ENCODE measurements at places on chromosomes 11 and 22.

DNA sequence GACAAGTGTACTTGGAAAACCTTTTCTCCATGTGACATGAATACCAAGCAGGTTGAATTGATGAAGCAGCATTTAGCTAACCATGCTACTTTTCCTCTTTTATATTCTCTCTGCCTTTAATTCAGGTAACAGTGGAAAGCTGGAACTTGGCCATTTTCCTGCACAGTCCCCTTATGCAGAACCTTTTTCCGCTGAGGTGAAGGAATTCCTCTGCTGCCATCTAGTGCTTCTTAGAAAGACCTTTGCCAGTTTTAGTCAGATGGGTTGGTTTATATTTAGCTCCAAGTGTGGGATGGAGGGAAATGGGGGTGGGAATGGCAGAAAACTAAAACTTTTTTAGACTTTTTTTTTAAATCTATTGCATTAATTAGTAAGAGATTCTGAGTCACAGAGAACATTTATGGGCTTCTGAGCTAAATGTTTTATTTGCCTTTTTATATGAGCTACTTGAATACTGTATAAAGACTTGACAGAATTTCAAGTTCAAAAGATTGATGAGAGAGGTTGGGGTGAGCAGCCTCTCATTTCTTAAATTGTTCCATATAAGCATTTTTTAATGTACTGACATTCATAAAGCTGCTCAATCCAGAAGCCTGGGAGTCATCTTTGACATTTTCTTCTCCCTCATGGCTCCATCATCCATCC is 153.9 kb upstream of the ZC3H12C start:
- peak; percentile 50 for DNase-seq

DNA sequence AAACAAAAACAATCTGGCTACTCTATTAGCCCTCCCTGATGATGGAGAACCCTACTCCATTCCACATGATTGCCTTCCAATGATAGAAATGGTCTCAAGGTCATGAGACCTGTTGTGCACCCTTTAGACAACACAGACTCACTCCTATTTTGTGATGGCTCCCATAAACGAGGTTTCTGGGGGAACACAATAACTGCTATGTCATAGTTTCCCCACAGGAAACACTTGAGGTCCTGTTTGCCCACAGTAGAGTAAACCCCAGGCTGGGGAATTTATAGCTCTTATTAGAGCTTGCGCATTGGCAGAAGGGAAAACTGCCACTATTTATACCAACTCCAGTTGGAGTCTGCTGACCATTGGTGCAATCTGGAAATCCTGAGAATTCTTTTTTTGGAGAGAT is 28.7 kb downstream of the MIF start:
- no peak for DNase-seq

DNA sequence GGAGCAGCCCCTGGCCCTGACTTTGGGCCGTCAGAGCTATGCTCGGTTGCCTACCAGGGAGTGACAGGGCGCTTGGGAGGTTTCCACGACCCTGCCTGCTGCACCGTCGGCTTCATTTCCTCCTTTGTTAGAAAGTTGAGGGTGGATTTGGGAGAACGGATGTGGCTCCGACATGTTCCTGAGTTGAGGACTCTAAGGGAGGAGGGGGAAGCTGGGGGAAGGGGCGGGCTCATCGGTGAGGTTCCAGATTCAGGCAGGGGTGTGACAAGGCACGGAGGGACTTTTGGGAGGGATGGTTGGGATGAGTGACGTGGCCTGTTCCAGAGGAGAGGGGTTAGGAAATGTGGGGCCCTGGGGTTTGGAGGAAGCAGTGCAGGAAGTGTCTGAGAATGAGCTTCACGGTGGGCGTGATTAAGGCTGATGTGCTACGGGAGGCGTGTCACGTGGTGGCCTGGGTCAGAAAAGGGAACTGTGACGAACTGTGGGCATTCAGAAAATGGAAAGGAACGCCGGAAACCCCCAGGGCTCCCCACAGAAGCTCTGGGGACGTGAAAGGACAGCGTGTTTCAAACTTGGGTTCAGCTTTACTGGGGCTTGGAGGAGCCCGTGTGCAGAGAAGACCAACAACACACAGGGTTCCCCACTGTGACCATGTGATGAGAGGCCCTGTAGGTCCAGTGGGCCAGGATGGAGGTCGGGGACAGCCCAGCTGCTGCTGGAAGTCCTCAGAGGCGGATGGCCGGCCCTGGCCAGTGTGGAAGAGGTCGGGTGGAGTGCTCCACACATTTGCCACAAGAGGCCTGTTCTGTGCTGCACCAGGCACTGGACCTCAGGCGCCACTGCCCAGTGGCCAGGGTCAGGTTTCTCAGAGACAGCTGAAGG is 2.8 kb downstream of the PARVB start:
- DNase-seq: peak; percentile 63

GRCh38 chr22:41511521-41511968 is 32.7 kb downstream of the POLR3H start:
- DNase-seq: no peak

- no peak for DNase-seq
Measured at GRCh38 chr22:29308791-29309262, 2.4 kb downstream of the GAS2L1 start.

GRCh38 chr22:50157709-50158375 is 12.7 kb upstream of the PANX2 start:
- DNase-seq: no peak

DNA sequence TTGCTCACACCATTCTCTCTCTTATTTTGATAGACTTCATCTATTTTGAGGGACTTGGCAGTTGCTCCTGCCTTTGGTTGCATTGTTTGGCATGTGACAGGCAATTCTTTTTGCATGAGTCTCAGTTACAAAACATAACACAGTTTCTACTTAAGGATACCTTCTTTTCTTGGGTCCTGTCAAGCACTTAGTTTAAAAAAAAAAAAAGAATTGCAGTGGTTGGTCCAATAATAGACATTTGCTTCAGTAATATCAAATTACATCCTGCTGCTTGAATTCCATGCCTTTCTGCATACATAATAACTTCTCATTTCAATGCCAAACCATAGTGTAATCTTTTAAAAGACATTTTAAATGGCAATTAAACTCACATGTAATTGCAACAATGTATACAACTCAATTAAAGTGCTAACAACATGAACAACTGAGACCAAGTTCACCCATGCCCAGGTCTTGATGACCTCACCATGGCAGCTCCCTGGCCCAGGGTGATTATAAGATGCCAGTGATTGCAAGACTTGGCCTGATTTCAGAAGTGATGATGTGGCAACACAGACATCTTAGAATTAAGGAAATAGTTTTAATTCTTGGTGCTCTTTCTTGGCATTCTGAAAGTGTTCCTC is 32.2 kb upstream of the PLET1 start:
- DNase-seq: no peak

GRCh38 chr11:64207256-64208085 is 950 bp downstream of the FERMT3 start:
- DNase-seq: peak; percentile 32

- no peak for DNase-seq
Measured at GRCh38 chr22:49768077-49768910, 59.4 kb downstream of the BRD1 start.

- DNase-seq: peak; percentile 93
Measured at GRCh38 chr22:50115693-50116092, 25.9 kb downstream of the MOV10L1 start.

DNA sequence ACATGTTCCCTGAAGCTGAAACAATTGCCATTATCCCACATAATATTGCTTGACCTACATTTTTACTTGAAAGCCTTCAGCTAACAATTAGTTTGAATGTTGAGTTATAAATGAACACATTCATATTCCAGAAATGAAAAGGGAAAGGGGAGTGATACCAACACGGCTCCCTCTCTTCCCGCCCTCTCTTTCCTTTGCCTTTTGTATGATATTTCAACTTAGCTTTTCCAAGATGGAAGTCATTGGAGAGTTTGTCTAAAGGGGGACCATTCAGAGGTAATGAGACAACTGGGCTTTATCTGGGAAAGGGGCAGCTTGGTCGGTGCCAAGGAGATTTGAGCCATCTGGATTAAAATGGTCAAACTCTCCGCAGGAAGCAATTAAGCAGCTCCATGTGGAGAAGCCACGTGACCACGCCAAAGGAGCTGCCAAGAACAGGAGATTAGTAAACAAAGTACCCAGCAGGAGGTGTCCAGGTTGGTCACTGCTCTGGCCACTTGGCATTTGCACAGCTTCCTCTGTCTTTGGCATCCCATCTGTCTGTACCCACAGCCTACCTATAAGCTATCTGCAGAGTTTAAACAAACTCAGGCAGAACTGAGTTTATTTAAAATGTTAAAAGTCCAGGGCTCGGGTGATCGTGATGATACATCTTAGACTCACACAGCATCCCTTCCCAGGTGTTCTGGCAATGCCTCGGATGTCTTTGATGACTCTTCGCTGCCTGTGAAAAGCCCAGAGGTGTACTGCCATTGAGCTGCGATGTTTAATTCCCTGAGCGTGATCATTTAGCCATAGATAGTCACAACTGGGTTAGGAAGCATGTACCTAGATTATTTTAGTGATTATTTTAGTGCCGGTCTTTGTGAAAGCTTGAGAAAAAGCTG is 735.9 kb downstream of the NTM start:
- no peak for DNase-seq

DNA sequence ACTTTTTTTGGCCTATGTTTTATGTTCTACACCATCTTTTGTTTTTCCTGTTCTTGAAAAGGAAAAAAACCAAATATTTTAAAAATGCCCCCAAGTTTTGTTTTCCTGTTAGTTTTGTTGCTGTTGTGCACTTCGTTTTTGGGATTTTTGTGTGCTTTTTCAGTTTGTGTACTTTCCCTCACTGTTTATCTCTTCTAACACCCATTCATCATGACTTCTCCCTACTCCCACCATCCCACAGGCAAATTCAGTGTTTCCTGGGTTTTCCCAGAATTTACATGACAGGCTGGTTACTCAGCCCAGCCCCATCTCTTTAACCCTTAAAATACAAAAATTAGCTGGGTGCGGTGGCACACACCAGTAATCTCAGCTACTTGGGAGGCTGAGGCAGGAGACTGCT is 15.6 kb downstream of the TMEM123 start:
- no peak for DNase-seq
